ENCODE measurements at places on chromosomes 5 and 9.

DNA sequence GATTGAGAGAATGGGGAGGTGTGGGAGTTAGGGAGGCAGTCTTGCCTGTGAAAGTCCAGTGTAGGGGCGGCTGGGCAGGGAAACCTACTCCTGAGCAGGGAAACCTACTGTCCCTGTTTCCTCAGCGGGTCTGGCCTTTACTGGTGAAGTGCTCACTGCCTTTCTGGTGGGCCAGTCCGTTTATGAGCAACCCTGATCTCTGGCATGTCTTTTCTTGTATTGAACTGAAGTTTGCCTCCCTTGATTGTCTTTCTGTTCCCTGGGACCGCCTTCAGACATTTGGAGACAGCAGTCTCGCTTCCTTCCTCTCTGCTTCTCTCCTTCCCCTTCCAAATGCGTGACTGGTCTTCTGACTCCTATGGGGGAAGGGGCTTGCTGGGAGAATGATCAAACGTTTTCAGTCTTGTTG lies 2.9 kb downstream of the SNX18 start:
- no peak for DNase-seq

GRCh38 chr5:77355751-77356150 lies 136.4 kb downstream of the WDR41 start:
- no peak for DNase-seq

- DNase-seq, result no peak
Measured at GRCh38 chr5:10540036-10540544, 23.8 kb upstream of the ANKRD33B start.

DNA sequence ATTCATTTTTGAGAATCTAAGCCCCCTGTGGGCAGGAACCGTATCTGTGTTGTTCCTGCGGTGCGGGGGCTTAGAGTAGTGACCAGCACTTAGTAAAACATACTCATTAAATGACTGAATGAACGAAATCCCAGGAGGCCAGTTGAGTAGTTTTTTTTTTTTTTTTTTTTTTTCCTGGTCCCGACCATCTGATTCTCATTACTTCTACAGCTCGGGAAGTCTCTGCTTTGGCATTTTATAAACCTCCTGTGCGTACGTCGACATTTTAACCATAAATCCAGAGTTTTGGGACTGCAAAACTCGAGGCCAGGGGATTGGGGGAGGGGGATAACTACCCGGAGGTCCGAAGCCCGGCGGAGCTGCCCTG lies 31.5 kb upstream of the SPRY4 start:
- no peak for DNase-seq

- DNase-seq, result no peak
Measured at GRCh38 chr5:82560969-82561368, 282.8 kb upstream of the RPS23 start.

DNA sequence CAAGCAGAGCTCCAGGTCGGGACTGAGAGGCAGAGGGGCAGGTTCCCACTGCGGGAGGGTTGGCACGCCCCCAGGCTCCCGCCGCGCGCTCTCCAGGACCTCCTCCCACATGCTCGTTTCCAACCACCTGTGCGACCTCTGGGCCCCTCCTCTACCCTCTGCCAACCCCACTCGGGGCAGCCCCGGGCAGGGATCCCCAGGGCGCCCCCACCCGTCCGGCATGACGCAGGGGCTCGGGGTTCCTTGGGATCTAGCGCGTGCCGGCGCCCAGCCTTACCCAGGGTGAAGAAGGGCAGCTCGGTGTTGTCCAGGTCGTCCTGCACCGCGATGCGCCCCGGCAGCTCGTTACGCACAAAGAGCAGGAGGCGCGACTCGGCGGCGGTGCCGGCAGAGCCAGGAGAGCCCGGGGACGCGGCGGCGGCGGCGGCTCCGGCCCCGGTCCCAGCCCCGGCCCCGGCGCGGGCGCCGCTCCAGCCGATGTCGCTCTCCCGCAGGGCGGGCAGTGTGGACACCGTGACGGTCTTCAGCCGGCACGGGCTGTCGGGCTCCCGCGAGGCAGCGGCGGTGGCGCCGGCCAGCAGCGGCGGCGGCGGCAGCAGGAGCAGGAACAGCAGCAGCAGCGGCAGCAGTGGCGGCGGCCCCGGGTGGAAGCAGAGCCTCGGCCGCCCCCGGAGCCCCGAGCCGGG lies 494 bp downstream of the ASTN2 start:
- DNase-seq, result peak; percentile 25

- DNase-seq, result no peak
Measured at GRCh38 chr5:80284720-80285119, 28.9 kb upstream of the SERINC5 start.

DNA sequence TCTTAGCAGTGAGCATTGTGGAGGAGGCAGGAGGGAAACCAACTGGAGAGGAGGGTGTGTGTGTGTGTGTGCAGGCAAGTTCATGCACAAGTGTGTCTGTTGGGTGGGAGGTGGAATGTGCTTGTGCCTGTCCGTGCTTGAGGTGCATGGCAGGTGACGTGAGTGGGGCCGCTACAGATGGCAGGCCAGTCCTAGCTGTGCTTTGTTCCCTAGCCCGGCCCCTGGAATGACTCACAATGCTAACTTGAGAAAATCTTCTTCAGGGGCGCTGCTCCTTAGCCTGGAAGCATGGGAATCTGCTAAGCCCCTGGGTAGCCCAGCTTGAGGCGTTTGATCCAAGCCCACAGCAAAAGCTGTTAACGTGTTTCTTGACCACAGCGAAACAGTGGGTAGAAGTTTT lies 25.0 kb upstream of the DMRT2 start:
- DNase-seq, result no peak

- no peak for DNase-seq
Measured at GRCh38 chr5:7494481-7495130, 98.7 kb downstream of the ADCY2 start.

GRCh38 chr9:85510830-85511504 lies 230.8 kb downstream of the AGTPBP1 start:
- DNase-seq, result no peak

DNA sequence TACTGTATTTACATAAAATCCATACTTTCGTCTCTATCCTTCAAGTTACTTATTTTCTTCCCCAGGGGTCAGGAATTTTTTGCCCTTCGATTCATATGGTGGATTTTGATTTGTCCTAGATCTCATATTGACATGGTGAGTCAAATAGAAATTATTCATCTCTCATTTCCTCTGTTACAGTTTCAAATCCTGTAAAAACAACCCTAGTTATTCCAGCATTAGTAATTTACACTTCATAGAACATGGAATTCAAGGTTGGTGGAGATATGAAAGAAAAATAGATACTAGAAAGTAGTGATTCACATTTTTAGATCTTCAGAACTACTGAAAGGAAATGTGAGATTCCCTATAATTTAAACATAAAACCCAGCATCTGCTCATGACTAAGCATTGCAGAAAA lies 1331.0 kb upstream of the CDH9 start:
- no peak for DNase-seq

DNA sequence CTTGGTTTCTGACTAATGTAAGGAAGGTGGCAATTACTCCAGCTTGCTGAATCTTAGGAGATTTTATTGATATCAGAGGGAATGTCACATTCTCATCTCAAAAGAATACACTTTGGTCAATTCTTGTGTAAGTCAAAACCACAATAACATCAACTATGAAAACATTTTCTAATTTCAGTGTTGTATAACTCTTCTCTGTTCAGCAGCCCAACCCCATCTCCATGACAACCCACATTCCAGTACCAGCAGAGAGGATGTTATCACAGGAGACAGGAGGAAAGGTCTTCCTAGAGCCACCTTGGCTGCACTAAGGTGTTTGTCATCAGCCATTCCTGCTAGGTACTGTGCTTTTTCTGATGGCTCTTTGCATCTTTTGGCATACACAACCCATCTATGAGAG lies 529.1 kb upstream of the BRINP1 start:
- DNase-seq, result no peak

DNA sequence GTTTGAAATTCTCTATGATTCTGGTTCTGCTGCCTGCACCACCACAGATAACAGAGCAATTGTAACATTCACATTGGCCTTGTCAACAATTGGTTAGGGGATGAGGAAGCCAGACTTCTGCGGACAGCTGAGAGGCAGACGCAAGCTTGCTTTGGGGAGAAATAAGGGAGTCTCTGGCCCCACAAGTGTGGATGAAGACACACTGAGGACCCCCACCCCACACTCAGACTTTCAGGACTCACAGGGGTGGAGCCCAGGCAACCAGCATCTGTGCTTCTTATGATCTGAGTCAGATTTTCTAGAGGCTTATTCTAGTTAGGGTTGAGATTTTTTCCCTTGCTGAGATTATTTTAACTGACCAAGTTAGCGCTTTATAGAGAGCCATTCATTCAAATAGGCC lies 140.3 kb upstream of the IRX2 start:
- no peak for DNase-seq

- DNase-seq, result peak; percentile 46
Measured at GRCh38 chr5:127028822-127029457, 1.4 kb downstream of the MARCHF3 start.

DNA sequence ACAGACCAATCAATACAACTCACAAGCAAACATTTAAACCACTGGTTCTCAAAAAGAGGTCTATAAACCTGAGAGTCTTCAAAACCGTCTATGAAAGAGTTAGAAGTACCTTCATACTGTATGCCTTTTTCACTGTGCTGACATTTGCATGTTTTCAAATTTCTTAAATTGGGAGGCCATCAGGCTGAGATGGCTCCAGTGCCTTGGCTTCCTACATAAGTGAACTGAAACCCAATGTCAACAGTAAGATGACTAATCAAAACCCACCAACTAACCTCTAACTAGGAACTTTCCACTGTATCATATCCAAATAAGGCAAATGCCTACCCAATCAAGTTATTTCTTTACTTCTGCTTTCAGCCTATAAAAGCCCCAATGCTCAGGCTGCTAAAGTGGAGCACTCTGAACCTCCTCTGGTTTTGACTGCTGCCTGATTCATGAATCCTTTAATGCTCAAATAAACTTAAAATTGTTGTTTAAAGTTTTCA lies 35.1 kb downstream of the FAM13B start:
- no peak for DNase-seq

GRCh38 chr9:131697097-131697496 lies 42.8 kb downstream of the RAPGEF1 start:
- no peak for DNase-seq

DNA sequence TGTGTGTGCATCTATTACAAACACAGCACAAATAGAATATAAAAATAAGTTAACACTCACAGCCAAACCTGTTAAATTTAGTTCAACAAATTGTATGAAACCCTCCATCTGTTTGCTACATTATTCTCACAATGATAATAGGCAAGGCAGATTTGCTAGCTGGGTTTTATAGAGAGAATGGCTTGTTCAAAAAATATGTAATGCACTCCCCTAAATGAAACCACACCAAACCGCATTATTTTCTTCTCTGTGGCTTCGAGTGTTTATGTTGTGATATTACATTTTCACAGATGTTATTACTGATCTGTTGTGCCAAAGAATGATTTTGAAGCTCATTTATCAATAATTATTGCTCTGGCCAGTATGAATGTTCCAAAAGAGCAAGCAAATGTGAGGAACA lies 92.9 kb downstream of the SPATA31D1 start:
- DNase-seq, result no peak

DNA sequence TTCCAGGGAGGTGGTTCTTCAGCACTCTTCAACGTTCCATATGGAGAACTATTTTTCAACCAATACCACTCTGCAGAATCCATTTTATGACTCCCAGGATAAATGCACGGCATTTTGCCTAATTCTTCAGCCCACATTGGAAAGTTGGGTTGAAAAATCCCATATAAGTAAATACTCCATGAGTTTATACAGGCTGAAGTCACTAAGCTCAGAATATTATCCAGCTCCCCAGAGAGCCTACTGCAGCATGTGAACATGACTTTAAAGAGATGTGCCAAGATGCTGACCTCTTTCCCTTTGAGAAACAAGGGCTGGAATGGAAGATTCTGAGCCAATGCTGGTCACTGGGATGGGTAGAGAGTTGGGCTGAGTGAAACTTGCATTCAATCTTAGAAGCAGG lies 111.9 kb upstream of the SLIT3 start:
- DNase-seq, result no peak

GRCh38 chr5:154901276-154901675 lies 36.7 kb downstream of the GEMIN5 start:
- no peak for DNase-seq

- peak; percentile 62 for DNase-seq
Measured at GRCh38 chr9:126146254-126147145, 180.1 kb upstream of the MVB12B start.

DNA sequence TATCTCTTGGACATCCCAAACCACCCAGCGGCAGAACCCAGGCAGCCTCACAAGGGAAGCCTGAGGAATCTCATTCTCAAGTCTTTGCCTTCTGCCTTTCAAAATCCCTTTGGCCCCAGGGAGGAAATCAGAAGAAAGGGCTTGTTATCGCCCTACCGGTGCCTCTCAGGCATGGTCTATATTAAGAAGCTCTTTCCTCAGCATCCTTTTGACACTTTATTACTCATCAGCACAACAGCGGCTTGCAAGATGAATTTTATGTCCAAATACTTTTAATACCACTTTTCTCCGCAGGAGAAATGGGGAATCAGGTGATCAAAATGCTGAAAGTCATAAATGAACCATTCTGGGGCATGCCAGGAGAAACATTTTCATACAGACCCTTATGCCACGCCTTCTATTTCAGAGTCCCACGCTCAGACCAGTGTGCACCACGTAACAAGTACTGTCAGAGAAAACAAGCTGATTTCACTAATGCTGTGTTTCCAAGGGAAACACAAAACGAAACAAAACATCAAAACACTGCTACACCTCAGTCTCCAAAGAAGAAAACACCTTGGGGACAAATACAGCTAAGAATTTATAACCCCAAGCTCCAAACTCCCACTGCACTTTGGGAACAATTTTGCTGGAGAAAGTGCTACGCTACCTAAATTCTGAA lies 30.0 kb downstream of the RAPGEF1 start:
- no peak for DNase-seq

DNA sequence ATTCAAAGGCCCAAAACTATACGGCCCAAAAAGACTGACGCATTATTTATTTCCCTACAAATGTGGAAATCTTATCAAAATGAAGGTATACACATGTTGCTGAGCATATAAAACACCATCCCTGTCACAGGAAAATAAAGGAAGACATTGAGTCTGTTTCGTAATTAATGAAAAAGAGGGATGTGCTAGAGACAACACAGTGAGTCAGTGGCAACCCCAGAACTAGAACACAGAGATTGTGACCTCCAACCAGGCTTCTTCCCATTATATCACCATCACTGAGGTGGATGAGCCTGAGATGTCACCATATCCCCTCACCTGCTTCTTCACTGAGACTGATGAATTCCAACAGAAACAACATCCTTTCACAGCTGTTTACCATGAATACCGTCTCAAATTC lies 3.8 kb downstream of the NDUFA8 start:
- DNase-seq, result no peak

DNA sequence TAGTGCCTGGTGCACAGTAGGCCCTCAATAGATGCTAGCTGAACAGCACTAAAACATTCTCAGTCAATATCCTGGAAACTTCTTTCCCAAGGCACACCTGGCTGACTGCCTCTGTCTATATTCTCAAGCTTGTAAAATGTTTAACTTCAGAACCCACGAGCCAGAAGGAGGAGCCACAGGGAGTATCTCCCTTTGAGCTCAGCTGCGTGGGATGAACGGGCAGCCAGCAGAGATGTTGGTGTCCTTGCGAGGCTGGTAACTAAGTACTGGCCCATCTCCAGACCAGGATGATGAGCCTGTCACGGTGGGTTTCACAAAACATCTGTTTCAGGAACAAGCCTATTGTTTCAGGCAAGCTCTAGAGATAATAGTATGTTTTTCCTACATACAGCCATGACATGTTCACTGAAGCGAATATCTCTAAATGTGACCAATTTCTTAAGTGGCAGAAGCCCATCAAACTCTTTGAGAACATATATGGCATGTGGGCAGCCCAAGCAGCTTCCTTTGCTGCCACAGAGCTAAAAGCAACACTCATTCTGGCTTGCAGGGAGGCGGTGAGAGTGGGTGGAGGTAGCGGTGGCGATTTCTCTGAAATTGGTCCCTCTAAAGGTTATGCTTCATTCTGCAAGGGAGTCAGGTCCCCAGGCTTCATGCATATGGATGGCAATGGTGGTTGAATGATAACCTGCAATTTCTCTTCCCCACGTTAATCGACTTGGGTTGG lies 206.2 kb downstream of the TTLL11 start:
- no peak for DNase-seq

All from HEK293T (cell line).